ENCODE measurements at places on chromosomes 3 and 15. TPM values are rescaled to one million over a fixed set of nuclear protein-coding genes. Genes with fewer than 3 reads are reported as not detected.

Gene IL17RB
- total RNA-seq = 2.6 TPM

Gene GATA2
- 0.17 TPM for total RNA-seq

Gene ALAS1
- 66.1 TPM for total RNA-seq

Gene PAQR9
- not detected for total RNA-seq

Gene TOP2B
- 71.2 TPM for total RNA-seq

Gene SIN3A
- total RNA-seq = 96.6 TPM

Gene PAK6
- 1.4 TPM for total RNA-seq

Gene DTX3L
- 44.0 TPM for total RNA-seq

Gene SPTBN5
- total RNA-seq = 2.4 TPM

Gene CMTM8
- 5.2 TPM for total RNA-seq

Gene P2RY13
- total RNA-seq = not detected

Gene ZNF717
- 15.9 TPM for total RNA-seq

Gene CCDC39
- not detected for total RNA-seq

Gene SI
- total RNA-seq = not detected

Gene CEMIP
- total RNA-seq = 0.04 TPM

Gene AADACL2
- not detected for total RNA-seq

Gene MAGEL2
- total RNA-seq = not detected

Gene SCN11A
- 0.22 TPM for total RNA-seq

Gene LSM3
- 20.6 TPM for total RNA-seq

Gene CPN2
- total RNA-seq = not detected

Gene EFHB
- total RNA-seq = 0.58 TPM

Gene CAMP
- not detected for total RNA-seq

Gene WDR93
- not detected for total RNA-seq

Gene PATL2
- total RNA-seq = 7.9 TPM

Gene KIF9
- 3.0 TPM for total RNA-seq

Gene GOLGA6L7
- not detected for total RNA-seq

Gene DCLK3
- 0.05 TPM for total RNA-seq

Gene CCRL2
- total RNA-seq = 2.1 TPM

Gene EXD1
- total RNA-seq = not detected

Gene METTL6
- 19.7 TPM for total RNA-seq

Gene KIF15
- 25.3 TPM for total RNA-seq

Gene PRTG
- not detected for total RNA-seq

Gene MAP6D1
- 2.0 TPM for total RNA-seq

Gene SAXO2
- total RNA-seq = not detected

Gene FHIT
- 2.9 TPM for total RNA-seq

Gene HHLA2
- 1.3 TPM for total RNA-seq

Gene ZNF654
- 37.0 TPM for total RNA-seq

Gene PTPRG
- not detected for total RNA-seq

Gene FGF12
- not detected for total RNA-seq

Gene PRR20G
- total RNA-seq = not detected

Gene ISLR2
- total RNA-seq = not detected

Gene KPNA4
- total RNA-seq = 69.2 TPM

Gene RAB27A
- total RNA-seq = 138 TPM

Gene ILDR1
- total RNA-seq = 1.4 TPM

Gene SCN5A
- 0.85 TPM for total RNA-seq

Gene RLBP1
- total RNA-seq = not detected

Gene KIAA1143
- total RNA-seq = 21.0 TPM

Gene FBXO40
- not detected for total RNA-seq

Gene KLF15
- not detected for total RNA-seq

Gene PIGB
- total RNA-seq = 32.9 TPM

Gene SLC22A13
- total RNA-seq = 0.99 TPM

Gene KLHL6
- 33.5 TPM for total RNA-seq

Gene NR2E3
- not detected for total RNA-seq

Gene IL5RA
- not detected for total RNA-seq

Gene CSTA
- not detected for total RNA-seq

Gene U2SURP
- 147 TPM for total RNA-seq

Gene COL8A1
- not detected for total RNA-seq

Gene SLC49A4
- 1.9 TPM for total RNA-seq
